GM12892 (cell line): ENCODE measurements at places on chromosomes 12 and 14.
A peak's percentile ranks its signal among the peaks of the same experiment; 100 is the strongest.

DNA sequence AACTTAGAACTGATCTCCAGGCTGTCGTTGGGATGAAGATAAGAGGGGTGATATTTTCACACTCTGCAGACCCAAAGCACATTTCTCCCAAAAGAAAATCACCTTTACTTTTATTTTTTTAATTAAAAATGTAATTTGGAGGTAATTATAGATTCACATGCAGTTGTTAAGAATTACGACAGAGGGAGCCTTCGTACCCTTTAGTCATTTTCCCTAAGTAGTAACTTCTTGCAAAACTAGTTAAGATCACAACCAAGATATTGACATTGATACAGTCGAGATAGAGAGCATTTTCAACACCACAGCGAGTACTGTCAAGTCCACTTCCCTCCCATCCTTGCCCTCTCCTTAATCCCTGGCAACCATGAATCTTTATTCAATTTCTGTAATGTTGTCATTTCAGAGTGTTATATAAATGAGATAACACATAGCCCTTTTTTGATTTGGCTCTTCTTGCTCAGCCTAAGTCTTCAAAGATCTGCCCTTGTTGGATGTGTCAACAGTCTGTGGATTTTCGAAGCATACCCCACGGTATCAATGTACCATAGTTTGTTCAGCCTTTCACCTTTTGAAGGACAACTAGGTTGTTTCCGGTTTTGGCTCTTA is 39.6 kb downstream of the DNAH10 start:
- DNase-seq: no peak

DNA sequence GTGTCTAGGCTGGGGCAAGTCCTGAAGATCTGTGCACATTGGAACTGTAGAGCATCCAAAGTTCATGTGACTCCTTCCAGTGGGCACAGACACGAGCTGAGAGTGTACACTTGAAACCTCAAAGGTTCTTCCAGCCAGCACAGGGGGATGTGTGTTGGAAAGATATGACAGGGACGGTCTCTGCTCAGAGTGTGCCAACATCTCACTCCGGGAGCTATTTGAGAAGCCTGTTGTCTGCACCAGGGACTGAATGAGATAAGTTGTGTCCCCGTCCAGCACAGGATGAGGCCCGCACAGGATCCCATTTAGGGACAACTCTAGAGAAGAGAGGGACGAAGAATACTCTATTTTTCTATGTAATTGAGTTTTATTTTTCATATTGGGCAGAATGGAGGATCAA is 136.3 kb downstream of the SNAPC1 start:
- DNase-seq: no peak

GRCh38 chr12:18580706-18581105 is 157.1 kb downstream of the PLCZ1 start:
- no peak for DNase-seq

DNA sequence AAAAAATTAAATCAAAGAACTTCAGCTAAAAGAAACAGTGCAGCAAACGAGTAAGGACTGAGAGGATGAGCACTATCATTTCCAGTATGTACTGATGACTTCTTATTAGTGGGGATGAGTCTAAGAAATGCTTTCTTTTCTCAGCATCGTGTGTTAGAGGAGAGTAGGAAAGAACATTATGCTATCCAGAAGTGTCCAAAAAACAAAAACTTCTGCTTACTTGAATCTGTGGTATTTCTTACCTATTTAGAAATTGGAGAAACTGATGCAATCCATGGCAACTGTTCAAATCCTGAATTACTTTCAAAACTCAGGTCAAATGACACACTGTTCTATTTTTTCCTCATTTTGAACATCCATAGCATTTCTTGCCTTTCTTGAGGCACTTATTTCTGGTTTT is 23.7 kb downstream of the ABCD2 start:
- DNase-seq: no peak

GRCh38 chr12:70966996-70967790 is 46.7 kb upstream of the PTPRR start:
- no peak for DNase-seq

DNA sequence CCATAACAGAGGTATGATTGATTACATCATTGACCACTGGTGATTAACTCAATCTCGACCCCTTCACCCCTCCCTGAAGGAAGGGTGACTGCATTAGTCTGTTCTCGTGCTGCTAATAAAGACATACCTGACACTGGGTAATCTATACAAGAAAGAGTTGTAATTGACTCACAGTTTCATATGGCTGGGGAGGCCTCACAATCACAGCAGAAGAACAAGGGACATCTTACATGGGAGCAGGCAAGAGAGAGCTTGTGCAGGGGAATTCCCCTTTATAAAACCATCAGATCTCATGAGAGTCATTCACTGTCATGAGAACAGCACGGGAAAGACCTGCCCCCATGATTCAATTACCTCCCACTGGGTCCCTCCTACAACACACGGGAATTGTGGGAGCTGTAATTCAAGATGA is 55.9 kb upstream of the TMCC3 start:
- DNase-seq: no peak

- DNase-seq: no peak
Observed at GRCh38 chr12:12622418-12622817, 10.7 kb downstream of the CREBL2 start.

- no peak for DNase-seq
Observed at GRCh38 chr12:94783343-94783742, 133.0 kb upstream of the TMCC3 start.

GRCh38 chr12:124625867-124626675 is 58.7 kb upstream of the NCOR2 start:
- no peak for DNase-seq

DNA sequence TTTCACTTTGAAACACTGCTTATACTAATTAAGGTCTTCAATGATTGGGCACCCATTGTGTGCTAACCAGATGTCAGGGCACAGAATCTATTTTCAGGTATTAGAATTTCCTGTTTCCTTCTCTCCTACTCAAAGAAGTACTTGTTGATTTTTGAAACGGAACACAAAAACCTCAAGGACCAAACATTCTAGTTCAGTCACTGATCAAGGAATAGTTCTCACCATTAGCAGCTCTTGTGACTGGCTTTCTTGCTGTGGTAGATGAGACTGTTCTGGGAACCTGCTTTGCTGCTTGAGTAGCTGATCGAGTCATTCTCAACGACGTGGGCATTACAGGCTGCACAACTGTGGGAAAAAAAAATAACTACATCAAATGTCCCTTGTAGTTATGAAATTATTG is 11.0 kb downstream of the DLGAP5 start:
- DNase-seq: peak; percentile 10

DNA sequence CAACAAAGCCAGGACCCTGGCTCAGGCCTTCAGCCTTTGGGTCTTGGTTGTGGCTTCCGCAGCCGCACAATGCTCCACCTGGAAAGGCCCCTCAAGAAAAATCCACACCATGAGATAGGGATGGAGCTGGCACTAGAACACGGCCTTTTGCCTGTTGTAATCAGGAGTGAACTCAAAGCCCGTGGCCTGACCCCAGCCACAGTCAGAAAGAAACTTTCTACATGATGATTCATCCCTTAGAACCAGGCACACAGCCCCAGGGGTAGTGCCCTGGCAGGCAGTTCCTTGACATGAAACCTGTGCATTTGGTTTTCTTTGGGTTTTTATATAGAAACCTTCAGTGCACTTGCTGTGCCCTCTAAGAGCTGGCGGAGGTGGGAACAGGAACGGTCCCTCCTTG is 5.1 kb downstream of the CLMN start:
- peak; percentile 67 for DNase-seq

- DNase-seq: no peak
Observed at GRCh38 chr14:77004711-77005460, 23.6 kb downstream of the IRF2BPL start.

DNA sequence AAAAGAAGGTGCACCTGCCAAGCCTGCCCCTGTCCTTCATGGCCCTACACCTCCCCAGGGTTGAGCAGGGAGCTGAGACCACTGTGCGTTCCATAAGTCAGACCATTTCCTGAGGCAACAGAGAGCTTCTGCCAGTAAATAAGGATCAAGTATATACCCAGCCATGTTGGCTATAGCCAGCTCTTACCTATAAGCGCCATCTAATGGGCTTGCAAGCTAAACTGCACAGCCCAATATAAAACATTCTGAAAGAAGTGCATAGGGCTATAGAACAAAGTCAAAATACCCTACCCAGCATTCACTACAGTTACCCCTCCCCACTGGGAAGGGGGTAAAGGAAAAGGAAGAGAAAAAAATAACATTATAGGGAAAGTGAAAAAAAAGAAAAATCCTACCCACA is 59.3 kb upstream of the SCAF11 start:
- DNase-seq: no peak

DNA sequence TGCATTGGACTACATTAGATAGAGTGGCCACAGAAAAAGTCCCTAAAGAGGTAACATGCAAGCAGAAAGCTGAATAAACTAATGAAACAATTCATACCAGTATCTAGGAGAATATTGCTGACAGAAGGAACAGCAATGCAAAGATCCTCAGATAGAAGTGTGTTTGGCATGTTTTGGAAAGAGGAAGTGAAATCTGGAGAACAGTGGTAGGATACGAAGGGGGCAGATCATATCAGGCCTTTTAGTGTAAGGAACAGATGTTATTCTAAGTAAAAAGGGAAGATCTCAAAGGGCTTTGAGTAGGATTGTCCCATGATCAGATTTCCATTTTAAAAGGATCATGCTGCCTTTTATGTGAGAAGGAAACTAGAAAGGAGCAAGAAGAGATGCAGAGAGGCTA is 342.9 kb downstream of the PAWR start:
- no peak for DNase-seq

- no peak for DNase-seq
Observed at GRCh38 chr12:63955831-63956666, 111.5 kb downstream of the SRGAP1 start.

GRCh38 chr12:132834181-132834711 is 5.6 kb upstream of the GOLGA3 start:
- no peak for DNase-seq

DNA sequence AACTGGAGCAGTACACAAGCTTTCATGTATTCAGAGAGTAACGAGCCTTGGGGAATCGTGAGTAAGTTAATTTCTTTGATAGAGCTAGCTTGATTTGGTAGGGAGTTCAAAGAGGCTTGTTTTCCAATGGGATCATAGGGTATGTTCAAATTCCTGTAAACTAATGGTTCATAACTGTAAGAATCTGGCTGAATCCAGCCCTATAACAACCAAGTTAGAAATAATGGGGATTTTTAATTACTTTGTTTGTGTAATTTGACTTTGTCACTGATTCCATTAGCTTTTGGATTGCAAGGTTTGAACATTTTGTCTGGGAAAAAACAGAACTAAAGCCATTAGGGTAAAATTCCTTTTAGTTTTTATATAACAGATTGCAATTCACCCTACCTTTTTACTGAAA is 94.0 kb downstream of the WNK1 start:
- DNase-seq: no peak

DNA sequence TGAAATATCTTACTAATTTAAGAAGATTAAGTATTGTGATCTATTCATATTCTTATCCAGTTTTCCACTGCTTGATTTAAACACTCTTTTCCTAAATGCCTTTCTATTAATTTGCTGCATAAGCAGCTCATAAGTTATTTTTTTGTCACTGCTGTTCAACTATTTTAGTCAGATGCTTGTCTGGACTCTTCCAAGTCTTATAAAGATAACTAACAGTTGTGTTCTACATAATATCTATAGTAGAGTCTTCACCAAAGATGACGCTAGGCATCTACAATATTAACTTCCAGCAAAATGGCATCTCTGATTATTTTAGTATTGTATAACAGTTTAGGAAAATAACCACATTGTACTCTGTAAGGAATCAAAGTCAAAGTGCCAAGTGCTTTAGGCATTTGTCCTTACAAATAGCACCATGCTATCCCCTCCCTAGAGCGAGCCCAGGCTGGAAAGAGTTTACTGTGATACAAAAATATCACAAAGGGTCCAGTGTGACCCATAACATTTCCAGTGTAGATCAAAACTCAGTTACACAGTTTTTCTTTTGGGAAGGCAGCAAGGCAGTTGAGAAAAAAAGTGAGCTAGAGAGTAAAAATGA is 98.2 kb downstream of the DENND5B start:
- no peak for DNase-seq

- DNase-seq: no peak
Observed at GRCh38 chr14:22489244-22489545, 99.8 kb downstream of the DAD1 start.

- no peak for DNase-seq
Observed at GRCh38 chr14:53060046-53060445, 93.1 kb downstream of the DDHD1 start.

DNA sequence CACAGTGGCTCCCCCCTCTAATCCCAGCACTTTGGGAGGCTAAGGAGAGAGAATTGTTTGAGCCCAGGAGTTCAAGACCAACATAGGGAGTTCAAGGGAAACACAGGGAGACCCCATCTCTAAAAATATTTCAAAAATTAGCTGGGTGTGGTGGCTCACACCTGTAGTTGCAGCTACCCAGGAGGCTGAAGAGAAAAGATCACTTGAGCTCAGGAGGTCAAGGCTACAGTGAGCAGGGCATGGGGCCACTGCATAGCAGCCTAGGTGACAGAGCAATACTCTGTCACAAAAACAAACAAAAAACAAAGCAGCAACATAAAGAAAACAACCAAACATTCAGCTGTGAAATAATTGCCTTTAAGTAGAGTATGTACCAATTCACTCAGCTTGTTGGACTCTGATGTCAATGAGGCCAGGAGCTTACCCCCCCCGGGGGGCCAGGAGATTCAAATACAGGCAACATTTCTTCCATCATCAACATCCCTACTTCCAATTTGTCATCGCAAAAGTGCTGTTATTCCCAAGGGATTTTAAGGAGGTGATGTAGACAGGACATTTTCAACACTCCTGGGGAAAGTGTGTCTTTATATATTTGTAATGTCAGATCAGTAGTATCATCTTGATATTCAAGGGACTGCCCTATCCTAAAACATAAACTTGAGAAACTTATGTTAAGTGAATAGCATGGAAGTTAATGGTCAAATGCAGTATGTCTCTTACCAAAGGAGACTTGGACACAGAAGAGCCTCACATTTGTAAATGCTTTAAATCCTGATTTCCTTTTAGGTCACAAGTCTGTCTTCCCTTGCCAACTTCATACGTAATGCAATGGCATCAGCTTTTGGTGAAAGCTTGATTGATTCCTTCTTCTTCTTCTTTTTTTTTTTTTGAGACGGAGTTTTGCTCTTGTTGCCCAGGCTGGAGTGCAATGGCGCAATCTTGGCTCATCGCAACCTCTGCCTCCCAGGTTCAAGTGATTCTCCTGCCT is 40.6 kb upstream of the AEBP2 start:
- DNase-seq: no peak

DNA sequence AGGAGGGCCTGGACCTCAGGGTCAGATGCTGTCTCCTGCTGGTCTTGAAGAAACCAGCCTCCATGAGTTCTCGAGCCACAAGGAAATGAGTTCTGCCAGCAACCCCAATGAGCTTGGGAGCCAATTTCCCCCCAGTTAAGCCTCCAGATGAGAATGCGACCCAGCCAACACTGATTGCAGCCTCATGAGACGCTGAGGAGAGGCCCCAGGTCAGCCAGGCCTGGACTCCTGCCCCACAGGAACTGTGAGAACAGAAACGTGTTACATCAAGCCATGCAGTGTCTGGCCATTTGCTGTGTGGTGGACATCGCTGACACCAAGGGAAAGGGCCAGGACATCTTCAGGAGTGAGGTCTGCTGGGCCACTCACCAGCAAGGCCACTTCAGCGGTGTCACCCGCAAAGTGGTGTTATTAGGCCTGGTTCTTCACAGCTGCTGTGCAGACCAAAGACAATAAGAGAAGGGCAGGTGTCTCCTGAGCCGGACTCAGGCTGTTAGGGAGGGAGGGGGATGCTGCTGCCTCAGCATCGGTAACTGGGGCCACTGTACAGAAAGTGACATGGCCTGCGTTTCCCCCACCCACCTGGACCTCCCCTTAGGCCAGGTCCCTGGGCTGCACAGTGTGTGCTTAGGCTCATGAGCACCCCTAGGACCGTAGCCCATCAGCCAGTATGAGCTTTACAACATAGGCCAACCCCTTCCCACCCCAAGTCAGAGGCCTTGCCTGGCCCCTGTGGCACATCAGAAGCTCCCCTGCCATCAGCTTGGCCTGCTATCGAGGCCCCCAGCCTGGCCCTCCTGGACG is 272.4 kb upstream of the RTL1 start:
- DNase-seq: no peak
